ENCODE measurements at places on chromosomes 5 and 9.

DNA sequence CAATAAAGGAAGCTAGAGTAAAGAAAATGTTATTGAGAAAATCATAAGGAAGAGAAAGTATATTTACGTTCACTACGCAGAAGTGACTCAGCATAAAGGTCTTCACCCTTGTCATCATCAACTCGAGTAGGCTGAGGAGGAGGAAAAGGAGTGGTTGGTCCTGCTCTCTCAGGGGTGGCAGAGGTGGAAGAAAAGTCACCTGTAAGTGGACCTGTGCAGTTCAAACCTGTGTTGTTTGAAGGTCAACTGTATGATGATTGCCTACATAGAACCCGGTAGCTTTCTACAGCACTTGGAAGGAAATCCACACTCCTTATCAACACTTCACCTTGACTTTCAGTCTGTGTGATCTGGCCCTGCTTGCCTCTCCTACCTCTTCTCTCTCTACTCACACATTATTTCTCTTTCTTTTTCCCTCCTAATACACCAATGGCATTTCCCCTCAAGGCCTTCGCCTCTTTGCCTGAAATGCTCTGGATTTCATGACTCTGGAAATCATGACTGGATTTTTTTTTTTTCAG lies 109.3 kb upstream of the CPEB4 start:
- no peak for DNase-seq

GRCh38 chr9:99226054-99226453 lies 4.0 kb downstream of the SEC61B start:
- no peak for DNase-seq

DNA sequence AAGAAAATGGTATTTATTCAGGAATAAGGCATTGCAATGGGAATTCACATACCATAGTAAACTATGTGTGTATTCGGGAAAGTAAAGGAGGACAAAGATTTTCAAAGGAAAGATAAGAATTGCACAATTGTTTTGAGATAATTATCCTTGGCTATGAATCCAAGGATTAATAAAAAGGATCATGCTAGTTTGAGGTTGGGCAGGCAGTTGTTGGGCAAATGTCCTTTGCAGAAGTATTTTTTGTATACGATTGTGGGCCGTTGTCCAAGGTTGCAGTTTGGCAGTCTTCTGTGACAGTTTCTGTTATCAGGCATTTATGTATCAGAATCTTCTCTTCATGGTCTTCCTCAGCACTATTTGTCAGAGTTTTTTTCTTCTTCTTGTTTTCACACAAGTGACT lies 10.6 kb upstream of the UBAP2 start:
- no peak for DNase-seq

GRCh38 chr9:128892221-128892921 lies 10.4 kb downstream of the LRRC8A start:
- DNase-seq = peak; percentile 26

GRCh38 chr5:107704681-107705401 lies 34.1 kb upstream of the EFNA5 start:
- no peak for DNase-seq

DNA sequence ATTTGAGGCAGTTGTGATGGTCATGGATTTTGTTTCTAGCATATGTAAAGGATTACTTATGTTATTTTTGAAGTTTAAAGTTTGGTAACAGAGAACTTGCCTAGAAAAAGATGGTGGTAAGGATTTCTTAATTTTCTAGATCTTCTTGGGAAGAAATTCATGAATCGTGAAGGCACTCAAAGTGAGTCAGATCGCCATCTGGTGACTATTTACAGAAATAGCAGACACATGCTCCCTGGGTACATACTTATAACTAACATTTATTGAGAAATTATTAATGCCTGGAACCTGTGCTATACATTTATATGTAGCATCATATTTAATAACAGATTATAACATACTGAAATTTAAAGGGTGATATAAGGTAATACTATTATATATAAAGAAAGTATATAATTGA lies 299.7 kb downstream of the IZUMO3 start:
- no peak for DNase-seq

- DNase-seq = no peak
Observed at GRCh38 chr9:134425401-134425800, 99.1 kb downstream of the RXRA start.

DNA sequence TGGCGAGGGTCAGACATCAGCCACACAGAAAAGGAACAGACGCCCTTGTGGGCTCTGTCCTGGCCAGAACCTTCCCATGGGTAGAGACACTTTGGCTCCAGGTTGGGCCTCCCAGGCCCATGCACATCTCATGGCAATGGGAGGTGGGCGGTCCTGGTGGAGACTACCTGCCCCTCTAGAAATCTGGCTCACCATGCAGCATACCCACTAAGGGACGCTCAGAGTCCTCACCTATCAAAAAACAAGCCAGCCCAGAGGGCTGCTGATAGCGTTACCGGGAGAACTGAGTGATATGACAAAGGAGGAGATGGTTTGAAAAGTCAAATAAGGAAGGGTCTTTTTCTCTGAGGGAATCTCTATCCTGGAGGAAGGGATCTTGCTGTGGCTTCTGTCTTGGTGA lies 62.1 kb downstream of the C5orf15 start:
- DNase-seq = no peak

- DNase-seq = no peak
Observed at GRCh38 chr9:95088421-95089161, 228.9 kb downstream of the FANCC start.

DNA sequence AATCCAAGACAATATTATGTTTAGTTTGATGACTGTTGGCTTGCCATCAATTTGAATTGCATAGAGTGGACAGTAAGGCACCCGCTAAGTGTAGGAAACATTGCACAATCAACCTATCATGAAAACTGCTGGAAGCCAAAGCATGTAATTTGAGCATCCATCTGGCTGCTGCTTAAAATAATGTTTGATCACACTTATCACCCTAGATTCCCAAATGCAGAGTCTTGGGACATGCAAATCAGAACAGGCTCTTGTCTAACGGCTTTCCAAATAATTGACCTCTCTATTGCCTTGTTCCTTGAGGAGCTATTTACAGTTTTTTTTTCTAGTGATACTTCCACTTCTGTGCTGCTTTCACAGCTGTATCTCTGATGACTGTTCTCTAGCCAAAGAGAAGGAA lies 342.1 kb downstream of the PRR16 start:
- DNase-seq = no peak

DNA sequence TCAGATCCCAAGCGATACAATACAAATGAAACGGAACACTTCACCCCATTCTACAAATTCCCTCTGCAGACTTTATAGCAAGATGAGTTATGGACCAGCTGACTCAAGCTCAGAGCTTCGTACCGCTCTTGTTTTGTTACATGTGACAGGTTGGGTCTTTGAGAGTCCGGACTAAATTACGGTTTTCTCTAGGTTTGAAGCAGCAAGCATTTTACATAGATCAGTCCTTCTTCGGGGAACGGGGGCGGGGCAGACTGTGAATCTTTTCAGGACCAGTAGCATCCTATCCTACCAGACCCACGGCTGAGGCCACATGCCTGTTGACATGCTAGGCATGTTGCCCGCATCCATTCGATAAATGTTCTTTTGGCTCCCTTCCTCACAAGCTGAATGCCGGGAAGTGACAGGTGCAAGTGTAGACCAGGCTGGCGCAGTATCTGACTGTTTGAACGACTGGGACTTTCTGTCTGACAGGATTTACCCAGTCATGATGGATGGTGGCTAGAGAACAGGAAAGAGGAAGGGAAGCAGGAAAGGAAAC lies 811.0 kb upstream of the GRAMD2B start:
- no peak for DNase-seq

DNA sequence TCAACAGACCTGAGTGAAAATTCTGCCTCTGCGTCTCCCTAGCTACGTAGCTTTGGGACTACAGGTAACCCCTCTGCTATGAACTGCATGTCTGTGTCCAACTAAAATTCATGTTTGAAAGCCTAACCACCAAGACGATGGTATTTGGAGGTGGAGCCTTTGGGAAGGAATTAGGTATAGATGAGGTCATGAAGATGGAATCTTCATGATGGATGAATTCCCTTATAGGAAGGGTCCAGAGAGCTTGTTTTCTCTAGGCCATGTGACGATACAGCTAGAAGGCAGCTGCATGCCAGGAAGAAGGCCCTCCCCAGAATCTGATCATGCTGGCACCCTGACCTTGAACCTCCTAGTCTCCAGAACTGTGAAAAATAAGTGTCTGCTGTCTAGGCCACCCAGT lies 296.4 kb downstream of the SLIT3 start:
- no peak for DNase-seq

DNA sequence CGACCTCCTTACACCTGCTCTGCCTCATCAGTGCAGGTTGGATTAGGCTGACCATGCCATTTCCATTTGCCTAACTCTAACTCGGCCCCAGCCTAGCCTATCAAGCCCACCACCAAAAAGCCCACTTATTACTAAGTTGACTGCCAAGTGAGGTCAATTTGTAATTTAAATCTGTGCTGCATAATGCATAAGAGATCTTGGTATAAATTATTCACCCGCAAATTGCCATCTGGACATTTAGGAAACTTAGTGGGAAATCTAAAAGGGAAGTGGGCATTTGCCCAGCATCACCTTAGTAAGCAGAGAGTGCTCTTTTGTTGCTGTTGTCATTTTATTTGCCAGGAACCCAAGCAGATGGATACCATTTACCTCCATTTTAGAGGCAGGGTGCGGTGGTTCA lies 143.0 kb downstream of the SPOCK1 start:
- no peak for DNase-seq

GRCh38 chr5:178247481-178248456 lies 15.2 kb upstream of the PHYKPL start:
- no peak for DNase-seq

DNA sequence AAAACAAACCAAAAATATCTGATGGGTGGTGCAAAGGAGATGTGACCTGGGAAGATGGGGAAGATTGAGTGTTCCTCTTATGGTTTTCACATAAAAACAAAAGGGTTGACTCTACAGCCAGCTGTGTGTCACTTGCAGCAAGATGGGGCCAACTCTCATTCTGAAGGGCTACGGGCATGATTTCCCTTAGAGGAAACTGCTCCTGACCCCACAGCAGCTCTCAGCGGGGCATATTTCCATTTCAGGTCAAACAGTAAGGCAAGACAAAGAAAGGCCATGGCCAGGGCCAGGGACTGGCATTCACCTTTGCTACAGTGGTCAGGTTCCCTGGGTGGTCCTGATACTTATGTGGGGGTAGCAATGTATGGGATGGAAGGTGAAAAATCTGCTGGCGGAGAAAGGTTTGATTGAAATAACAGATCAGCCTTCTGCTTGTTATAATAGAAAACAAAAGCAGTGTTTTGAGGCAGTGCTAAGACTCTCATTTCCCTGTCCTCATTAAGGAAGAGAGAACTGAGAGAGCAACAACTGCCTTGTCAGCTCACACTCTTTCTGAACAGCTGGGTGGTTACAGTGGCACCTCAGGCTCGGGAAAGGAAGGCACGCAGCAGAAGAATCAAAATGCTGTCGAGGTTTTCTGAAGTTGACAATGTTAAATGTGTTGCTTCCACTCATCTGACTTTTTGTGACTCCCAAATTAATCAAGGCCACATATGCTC lies 120.7 kb upstream of the PCA3 start:
- DNase-seq = no peak

GRCh38 chr5:123235781-123236180 lies 146.7 kb downstream of the PRDM6 start:
- no peak for DNase-seq

GRCh38 chr5:159448841-159449407 lies 118.6 kb upstream of the IL12B start:
- no peak for DNase-seq

DNA sequence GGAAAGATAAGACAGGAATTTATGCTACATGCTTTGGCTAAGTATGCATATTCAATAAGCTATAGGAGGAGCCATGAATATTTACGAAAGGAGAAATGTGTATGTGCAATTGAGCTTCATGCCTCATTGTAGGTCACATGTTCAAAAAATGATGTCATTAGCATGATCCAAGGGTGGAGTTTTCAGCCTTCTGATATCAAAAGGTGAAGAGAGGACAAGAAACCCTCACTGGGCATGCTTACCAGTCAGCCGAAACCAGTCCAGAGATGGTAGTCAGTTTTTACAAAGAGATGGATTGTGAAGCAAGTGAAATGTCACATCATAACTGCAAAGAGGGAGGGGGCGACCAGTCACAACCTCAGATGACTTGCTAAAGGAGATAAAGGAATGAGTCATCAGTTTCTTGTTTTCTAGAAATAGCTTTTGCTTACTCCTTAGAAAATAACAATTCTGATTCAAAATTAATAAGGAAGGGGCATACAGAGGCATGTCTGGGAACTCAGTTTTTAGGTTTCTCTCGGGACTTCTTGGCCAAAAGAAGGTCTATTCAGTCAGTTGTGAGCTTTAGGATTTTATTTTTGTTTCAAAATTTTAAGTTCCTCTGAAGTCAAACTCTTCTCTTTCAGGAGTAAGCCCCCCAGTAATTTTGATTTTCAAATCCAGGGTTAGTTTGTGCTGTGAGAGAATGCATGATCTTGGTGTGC lies 1067.8 kb upstream of the EDIL3 start:
- no peak for DNase-seq

GRCh38 chr5:97127727-97128126 lies 14.7 kb downstream of the LIX1 start:
- DNase-seq = no peak

DNA sequence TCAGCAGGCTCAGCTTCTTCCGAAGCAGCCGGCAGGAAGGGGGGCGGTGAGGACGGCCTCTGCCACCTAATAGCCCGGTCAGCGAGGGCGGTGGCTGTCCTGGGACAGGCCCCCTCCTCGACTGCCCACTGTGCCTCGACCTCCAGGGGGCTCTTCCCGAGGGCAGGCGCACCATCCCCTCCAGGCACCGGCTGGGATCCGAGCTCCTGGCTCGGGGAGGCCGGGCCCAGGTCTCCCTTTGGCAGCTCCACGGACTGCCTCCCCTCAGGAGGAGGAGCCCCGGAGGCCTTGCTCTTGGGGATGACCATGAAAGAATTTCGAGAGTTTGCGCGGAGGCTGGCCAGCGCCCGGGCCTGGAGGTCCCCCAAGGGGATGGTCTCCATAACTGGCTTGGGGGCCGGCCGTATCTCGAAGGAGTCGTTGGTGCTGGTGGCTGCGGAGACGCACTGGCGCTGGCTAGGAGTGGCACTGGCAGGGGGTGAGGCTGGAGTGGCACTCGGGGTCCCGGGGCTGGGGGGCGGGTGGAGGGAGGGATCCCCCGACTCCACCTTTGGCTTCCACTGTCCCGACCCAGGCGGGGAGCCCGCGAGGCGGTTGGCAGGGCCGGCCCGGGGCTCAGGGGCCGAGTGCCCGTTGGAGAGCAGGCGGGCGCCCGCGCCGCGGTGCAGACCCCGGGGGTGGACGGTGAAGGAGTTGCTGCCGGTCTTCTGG lies 975 bp downstream of the TPRN start:
- no peak for DNase-seq

- DNase-seq = no peak
Observed at GRCh38 chr9:91346644-91347043, 15.1 kb downstream of the AUH start.

- no peak for DNase-seq
Observed at GRCh38 chr9:133945977-133946753, 46.0 kb downstream of the VAV2 start.

DNA sequence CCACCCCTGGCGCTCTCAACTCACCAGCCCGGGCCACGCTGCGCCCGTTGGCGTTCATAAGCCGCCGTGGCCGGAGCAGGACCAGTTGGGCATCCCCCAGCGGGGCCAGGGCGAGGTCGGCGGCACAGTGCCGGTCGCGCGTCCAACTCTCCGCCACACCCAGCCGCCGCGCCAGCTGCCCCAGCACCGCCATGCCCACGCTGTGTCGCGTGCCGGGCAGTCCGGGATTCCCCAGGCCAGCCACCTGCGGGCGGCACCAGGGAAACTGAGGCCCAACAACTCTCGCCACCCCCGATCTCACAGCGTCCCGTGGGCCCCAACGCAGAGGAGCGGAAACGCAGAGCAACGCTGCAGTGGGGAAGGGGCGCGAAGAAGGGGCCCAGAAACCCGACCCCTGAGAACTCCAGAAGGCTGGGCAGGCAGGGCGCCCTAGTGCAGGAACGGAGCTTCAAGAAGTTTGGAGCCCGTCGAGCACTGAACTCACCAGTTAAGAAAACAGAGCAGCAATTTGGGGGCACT lies 453 bp downstream of the PTRH1 start:
- DNase-seq = no peak

Data from stimulated activated CD4-positive, alpha-beta T cell treated with anti-CD3 and anti-CD28 coated beads, Interleukin-4, amount 100 ng/mL, for 4 hours (primary cell).